Liver (tissue), 10 donors: ENCODE measurements at places on chromosomes 5 and 9. TPM values are rescaled to one million over a fixed set of nuclear protein-coding genes. Genes with fewer than 3 reads are reported as not detected.

The IL3 gene
- total RNA-seq, result not detected

The PCDHGC5 gene
- total RNA-seq, result 1.1 TPM

The PTPDC1 gene
- 5.1 TPM for total RNA-seq

The PCDHA5 gene
- under 0.01 TPM for total RNA-seq

The OMD gene
- not detected for total RNA-seq

The SET gene
- 95.6 TPM for total RNA-seq

The CETN3 gene
- total RNA-seq, result 9.4 TPM

The C9orf72 gene
- 8.0 TPM for total RNA-seq

DNA sequence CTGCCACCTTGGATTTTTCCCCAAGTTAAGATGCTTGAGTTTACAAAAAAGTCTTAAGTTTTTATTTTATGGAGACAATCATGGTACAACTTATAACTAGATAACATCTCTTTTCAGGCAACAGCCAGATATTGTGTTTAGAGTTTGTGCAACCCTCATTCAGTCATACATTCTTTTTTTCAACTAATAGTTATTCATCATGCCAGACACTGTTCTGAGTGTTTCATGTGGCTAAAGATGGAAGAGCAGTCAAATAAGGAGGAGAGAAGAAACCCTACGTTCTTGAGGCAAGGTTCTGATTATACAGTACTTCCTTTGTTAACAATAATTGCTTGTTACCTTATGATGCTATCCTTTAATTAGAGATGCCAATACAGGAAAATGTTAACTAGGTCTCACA lies 42.1 kb upstream of the ZNF462 start:
- no peaks in the 10 kb centered on the region for H3K4me1 ChIP-seq
- H3K4me3 ChIP-seq, result no peak overlapping the region
- no peak overlapping the region for H3K27ac ChIP-seq

GRCh38 chr9:4225291-4226028 lies 74.4 kb downstream of the GLIS3 start:
- DNase-seq, result no peak
- peaks cover 7% of the 10 kb centered on the region for H3K4me1 ChIP-seq
- no peak overlapping the region for H3K4me3 ChIP-seq
- no peaks in the 10 kb centered on the region for H3K36me3 ChIP-seq
- no peaks in the 10 kb centered on the region for H3K27me3 ChIP-seq

- no peak overlapping the region for H3K27ac ChIP-seq
- no peak overlapping the region for H3K4me3 ChIP-seq
- no peaks in the 10 kb centered on the region for H3K36me3 ChIP-seq
Observed at GRCh38 chr5:158309088-158309807, 450.3 kb upstream of the CLINT1 start.

DNA sequence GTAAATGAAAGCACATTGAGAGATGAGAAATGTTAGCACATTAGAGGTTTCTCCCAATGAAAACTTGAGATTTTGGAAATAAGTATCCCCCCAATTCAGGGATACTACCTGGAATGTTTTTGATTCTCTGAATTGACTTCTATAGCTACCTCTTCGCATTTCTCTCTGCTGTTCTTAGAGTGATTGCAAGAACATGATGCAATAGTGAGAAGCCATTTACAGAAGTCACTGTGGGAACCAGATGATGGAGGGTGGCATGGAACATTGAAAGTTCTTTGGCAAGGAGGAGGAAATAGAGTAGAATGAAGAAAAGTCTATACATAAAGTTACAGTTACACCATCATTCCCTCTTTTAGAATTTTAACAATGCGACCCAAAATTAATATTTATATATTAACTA lies 9.2 kb downstream of the NPR3 start:
- no peak overlapping the region for H3K4me3 ChIP-seq
- H3K27me3 ChIP-seq, result no peaks in the 10 kb centered on the region
- peaks cover 4% of the 10 kb centered on the region for H3K36me3 ChIP-seq
- H3K27ac ChIP-seq, result no peak overlapping the region

DNA sequence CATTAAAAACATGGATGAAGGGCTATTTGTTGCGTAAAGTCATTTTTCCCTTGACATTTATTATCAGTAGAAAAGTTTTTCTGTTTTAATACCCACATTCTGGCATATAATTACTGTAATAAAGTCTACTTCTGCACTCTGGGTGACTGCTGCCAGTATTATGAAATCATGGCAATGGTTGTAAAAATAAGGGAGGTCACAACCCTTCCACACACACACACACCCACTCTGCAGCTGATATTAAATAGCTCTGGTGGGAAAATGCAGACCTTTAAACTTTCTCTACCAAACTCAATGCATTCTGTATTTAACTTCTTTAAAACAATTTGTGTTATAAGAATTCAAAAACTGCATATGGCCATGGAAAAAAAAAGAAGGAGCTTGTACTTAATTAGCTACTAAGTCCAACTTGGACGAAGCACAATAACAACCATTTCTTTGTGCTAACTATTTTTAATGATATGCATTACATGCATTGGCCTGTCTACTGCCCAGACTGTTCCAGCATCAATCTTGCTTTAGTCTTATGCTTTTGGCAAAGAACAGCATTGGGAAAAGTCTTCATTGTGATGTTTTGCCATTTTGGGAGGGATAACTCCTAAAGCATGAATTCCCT lies 137.6 kb upstream of the MAP3K1 start:
- no peaks in the 10 kb centered on the region for H3K27me3 ChIP-seq
- H3K4me3 ChIP-seq, result no peak overlapping the region

GRCh38 chr5:168525856-168526255 lies 3.2 kb upstream of the FBLL1 start:
- no peak for DNase-seq
- H3K36me3 ChIP-seq, result no peaks in the 10 kb centered on the region
- no peak overlapping the region for H3K4me3 ChIP-seq
- no peak overlapping the region for H3K27ac ChIP-seq

DNA sequence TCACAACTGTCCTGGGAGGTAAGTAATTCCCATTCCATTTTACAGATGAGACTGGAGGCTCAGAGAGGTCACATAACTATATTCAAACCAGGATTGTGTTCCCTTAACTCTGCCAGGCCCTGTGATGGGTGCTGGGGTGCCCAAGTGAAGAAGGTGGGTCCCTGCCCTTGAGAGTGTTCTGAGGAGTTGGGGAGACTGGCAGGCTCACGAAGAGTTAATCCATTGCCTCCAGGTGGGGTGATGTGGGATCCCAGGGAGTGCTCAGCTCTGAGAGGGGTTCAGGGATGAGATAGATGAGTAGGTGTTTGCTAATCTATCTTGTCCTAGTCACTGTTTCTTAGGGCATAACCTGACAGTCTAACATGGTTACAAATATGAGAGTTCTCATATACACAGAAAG lies 36.7 kb downstream of the GSN start:
- H3K36me3 ChIP-seq, result peaks cover 3% of the 10 kb centered on the region
- no peak for DNase-seq
- H3K27me3 ChIP-seq, result no peaks in the 10 kb centered on the region
- peaks cover 6% of the 10 kb centered on the region for H3K4me1 ChIP-seq
- H3K4me3 ChIP-seq, result no peak overlapping the region

GRCh38 chr9:71901695-71902597 lies 9.0 kb downstream of the ABHD17B start:
- H3K4me3 ChIP-seq, result no peak overlapping the region
- no peak overlapping the region for H3K27ac ChIP-seq
- H3K4me1 ChIP-seq, result no peaks in the 10 kb centered on the region
- no peaks in the 10 kb centered on the region for H3K36me3 ChIP-seq
- no peaks in the 10 kb centered on the region for H3K27me3 ChIP-seq

DNA sequence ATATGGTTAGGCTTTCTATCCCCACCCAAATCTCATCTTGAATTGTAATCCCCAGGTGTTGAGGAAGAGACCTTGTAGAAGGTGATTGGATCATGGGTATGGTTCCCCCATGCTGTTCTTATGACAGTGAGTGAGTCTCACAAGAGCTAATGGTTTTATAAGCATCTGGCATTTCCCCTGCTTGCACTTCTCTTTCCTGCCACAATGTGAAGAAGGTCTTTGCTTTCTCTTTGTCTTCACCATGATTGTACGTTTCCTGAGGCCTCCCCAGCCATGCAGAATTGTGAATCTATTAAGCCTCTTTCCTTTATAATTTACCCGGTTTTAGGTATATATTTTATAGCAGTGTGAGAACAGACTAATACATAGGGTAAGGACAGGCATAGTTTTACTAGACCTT lies 334.5 kb downstream of the TLR4 start:
- H3K36me3 ChIP-seq, result no peaks in the 10 kb centered on the region
- no peaks in the 10 kb centered on the region for H3K27me3 ChIP-seq
- no peak overlapping the region for H3K27ac ChIP-seq
- H3K4me3 ChIP-seq, result no peak overlapping the region
- H3K4me1 ChIP-seq, result no peaks in the 10 kb centered on the region
- no peak for DNase-seq

- DNase-seq, result no peak
- H3K27me3 ChIP-seq, result no peaks in the 10 kb centered on the region
- H3K4me3 ChIP-seq, result no peak overlapping the region
Observed at GRCh38 chr9:13823026-13823425, 490.9 kb downstream of the NFIB start.

DNA sequence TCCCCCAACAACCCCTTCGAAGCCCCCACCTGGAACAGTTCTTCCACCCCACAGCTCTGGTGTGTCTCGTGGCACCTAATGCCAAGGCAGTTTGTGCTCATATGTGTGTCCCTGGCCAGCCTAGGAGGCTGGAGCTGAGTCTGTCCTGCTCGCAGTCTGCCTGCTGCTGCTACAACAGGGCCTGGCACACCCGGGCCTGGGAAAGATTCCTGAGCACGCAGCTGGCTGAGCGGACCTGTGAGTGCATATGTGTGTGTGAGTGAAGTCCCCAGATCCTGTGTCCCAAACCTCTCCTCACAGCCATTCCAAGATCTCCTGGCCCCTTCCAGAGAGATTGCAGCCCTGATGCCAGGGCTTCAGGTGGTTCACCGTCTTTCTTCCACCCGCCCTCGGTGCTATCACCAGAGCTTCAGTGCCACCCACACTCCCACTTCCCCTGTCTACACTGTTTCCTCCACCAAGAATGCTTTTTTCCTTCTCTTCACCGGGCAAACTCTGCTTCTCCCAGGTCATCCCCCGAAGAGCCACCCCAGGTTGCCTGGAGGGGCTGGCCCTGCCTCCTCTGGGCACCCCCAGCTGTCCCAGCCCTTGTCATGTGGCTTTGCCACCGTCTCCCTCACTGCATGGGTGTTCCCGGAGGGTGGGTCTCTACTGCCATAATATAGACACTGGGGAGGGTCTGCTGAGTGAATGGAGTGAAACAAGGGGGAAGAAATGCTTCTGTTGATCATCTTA lies 28.4 kb downstream of the LMX1B start:
- H3K36me3 ChIP-seq, result no peaks in the 10 kb centered on the region
- no peaks in the 10 kb centered on the region for H3K4me1 ChIP-seq
- DNase-seq, result no peak
- H3K4me3 ChIP-seq, result no peak overlapping the region
- H3K27me3 ChIP-seq, result peaks cover 5% of the 10 kb centered on the region

- H3K4me1 ChIP-seq, result no peaks in the 10 kb centered on the region
- H3K27me3 ChIP-seq, result no peaks in the 10 kb centered on the region
- DNase-seq, result no peak
- no peak overlapping the region for H3K4me3 ChIP-seq
- no peaks in the 10 kb centered on the region for H3K36me3 ChIP-seq
Observed at GRCh38 chr5:168936511-168936910, 357.3 kb upstream of the PANK3 start.

DNA sequence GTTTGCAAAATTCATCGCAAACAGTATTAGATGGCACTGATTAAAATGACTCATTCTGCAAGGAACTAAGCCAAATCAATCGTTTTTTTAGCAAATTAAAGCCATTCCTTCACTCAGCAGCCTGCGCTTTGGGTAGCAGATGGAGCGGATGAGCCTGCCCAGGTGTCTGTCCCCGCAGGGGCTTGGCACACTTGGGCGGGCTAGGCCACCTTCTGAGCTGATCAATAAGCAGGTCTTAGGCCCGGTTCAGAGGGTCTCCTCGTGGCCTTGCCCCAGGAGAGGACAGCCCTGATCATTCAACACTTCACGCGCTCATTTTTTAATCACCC lies 78.0 kb upstream of the FCN1 start:
- no peaks in the 10 kb centered on the region for H3K27me3 ChIP-seq
- no peaks in the 10 kb centered on the region for H3K4me1 ChIP-seq

DNA sequence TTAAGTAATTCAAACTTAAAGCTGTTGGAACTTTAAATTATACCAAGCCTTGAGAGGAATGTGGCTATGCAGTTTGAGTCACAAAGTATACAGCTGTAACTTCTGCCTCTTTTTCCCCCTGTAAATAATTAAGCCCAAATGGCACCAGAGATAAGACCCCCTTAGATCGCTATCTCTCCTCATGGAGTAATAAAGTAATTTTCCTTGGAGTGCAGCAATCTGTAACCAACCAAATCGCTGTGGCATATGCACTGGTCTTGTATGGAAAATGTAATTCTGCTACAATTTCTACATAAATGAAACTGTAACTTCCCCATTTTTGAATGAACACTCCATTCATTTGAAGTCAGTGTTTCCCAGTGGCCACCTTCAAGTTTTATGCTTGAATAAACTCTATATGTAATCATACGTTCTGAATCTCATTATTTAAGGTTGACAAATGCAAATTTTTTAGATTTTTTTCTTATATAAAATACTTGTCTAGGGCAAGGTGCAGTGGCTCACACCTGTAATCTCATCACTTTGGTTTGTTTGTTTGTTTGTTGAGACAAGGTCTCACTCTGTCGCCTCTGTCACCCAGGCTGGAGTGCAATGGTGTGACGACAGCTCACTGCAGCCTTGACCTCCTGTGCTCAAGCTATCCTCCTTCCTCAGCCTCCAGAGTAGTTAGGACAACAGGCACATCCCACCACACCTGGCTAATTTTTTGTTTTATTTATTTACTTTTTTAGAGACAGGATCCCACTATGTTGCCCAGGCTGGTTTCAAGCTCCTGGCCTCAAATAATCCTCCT lies 12.3 kb downstream of the SUSD1 start:
- DNase-seq, result no peak
- H3K4me3 ChIP-seq, result no peak overlapping the region
- H3K4me1 ChIP-seq, result no peaks in the 10 kb centered on the region

DNA sequence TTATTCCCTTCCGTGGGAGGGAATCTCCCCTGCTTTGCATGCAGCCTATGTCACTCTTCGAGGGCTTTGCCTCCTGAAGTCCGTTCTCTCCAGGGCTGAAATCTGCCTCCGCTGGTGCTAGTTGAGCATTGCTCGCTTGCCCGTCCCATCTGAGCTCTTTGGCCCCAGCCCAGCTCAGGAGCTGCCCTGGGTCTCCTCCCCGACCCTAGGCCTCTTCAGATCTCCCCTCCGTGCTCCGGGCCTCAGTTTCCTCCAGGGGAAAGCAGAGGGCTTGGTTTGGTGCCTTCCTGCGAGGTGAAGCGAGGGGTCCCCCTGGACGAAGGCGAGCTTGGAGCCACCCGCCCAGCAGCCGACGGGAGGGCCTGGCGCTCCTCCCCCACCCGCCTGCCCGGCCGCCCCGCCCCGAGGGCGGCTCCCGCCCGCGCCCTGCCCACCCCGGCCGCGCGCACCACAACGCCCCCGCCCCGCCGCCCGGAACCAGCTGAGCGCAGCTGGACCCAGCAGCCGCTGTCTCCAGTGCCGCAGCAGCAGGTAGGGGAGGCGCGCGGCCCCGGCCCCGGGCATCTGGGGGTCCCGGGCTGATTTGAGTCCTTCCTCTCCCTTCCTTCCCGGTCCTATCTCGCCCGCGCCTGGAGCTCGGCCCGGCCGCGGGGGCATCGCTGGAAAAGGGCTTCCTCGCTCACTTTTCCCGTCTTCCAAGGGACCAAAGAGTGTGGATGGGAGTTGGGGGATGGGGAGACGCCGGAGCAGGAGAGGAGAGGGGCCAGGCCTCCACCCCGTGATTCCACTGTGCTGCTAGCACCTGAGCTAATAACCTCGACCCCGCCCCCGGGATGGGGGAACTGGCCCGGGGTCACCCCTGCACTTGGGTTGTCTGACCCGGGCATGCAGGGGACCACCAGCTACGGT lies at the start of gene GSN:
TSS of gene GSN (plus strand) at position 474 of the 909 bp plus-strand sequence. CDS start 33,810 bp downstream, outside the sequence.
- no peaks in the 10 kb centered on the region for H3K27me3 ChIP-seq
- H3K4me1 ChIP-seq, result peaks cover 12% of the 10 kb centered on the region
- peak; percentile 78 for DNase-seq
